ENCODE measurements at places on chromosomes 4 and X. TPM values are rescaled to one million over a fixed set of nuclear protein-coding genes. Genes with fewer than 3 reads are reported as not detected.

DNA sequence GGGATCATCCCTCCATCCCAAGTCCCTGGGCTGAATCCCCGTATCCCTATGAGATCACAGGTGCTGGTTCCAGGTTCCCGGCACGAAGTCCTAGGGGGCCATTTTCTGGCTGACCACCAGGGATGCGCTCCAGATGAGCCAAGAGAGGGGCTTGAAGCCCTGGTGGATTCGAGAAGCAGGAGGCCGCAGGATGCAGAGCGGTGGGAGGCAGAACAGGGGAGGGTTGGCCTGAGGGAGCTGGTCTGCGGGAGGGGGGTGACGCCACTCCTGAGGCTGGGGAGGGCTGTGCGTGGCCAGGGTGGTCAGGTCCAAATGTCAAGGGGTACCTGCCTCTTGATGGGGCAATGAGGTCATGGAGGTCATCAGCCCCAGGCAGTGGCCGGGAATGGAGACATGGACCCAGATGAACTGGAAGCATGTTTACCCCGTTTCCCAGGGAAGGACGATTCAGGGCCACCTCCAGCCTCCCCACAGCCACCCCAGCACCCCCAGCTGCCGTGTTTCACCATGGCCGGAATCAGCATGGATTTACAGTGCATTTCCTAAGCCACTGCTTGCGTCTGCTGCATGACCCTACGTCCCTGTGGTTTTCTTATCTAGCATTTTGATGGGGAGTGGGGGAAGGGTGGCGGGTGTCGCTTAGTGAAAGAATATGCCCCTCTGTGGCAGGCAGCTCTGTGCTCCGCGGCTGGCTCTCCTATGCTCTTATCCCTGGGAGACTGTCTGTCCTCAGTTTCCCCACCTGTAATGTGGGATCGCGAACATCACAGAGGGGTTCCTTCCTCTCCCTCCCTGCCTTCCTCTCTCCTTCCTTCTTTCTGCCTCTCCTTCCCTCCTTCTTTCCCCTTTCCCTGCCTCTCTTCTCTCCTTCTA lies 17.0 kb upstream of the HTRA3 start:
- no peak for DNase-seq
- no peak overlapping the region for H3K27ac ChIP-seq
- no peak overlapping the region for H3K4me3 ChIP-seq
- no peaks in the 10 kb centered on the region for H3K4me1 ChIP-seq

GRCh38 chr4:94834501-94834900 lies 76.7 kb downstream of the BMPR1B start:
- H3K27ac ChIP-seq = no peak overlapping the region
- DNase-seq = no peak
- no peaks in the 10 kb centered on the region for H3K36me3 ChIP-seq

DNA sequence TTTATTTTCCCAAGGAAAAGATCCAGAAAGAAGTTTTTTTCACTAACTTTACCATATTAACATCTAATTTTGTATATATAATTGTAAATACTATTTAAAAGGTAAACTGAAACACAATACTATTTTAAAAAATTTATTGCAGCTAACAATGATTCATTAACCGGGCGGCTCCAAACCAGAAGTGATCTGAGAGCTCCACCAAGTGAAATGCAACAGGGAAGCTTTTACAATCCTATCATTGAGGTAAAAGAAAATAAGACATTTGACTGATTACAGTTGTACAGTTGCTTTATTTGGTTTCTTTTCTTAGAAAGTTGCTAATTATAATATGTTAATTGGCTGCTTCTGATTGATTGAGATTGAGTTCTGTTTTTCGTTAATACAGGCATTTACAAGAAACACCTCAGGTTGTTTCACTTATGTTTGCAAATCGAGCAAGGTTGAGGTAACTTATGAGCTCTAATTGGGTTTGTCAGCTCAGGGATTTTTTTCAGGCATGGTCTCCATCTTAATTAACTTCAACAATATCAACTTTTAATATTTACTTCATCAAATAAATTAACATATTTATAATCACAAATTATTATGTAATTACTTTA lies 220.2 kb upstream of the UGT8 start:
- H3K27ac ChIP-seq = no peak overlapping the region
- H3K27me3 ChIP-seq = no peaks in the 10 kb centered on the region
- no peak for DNase-seq
- H3K4me1 ChIP-seq = no peaks in the 10 kb centered on the region

MCTS1 gene
- total RNA-seq = 60.4 TPM

DNA sequence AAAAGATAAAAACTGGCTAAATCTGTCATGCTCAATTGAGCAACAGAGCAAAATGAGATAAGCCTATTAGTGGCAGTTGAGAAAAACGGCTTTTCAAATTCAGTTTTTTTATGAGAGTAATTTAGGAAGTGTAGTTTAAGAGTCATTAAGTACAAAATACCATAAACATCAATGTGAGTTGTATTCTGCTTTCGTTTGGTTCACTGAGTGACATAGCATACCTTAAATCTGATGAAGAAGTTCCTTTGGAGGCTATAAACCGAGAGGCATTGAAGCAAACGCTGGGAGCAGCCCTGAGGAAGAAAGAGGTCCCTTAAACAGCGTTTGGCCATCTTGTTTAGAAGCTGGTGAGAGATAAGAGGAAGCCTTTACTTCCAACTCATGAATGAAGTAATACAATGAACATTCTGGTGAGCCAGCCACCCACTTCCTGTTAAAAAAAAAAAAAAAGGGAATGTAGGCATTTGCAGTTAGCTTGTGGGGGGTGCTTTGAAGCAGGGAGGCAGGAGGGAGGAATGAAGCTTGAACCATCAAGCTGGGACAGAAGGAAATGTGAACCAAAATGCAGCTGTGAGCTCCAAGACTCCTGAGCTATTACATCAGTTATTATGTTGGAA lies 132.3 kb downstream of the ZNF330 start:
- no peaks in the 10 kb centered on the region for H3K4me1 ChIP-seq
- no peak for DNase-seq
- no peaks in the 10 kb centered on the region for H3K36me3 ChIP-seq
- no peak overlapping the region for H3K27ac ChIP-seq

DNA sequence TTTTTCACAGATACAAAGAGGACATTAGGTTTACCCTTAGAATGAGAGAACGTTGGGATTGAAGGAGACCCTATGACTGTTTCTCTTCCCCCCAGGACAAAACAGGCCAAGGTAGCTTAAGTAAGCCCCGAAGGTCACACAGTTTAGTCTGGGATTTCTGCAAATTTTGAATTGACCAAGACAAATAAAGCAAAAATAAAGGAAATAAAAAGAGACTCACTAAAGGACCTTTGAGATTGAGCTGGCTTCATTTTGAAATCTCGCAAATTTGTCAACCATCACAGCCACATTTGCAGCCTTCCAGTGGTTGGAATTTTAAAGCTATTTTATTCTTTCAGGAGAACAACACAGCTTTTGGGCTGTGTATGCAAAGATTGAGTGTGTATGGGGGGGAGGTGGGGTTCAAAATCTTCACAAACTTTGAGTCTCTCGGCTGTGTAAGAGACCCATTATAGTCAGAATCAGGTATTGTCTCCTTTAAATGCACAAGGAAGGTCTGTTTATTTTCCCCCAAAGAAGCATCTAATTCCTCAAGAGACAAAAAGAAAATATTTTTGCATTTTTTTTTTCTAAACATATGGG lies 4.2 kb downstream of the TMSB4X start:
- H3K4me1 ChIP-seq = no peaks in the 10 kb centered on the region
- no peaks in the 10 kb centered on the region for H3K27me3 ChIP-seq
- H3K27ac ChIP-seq = peak overlapping the region; percentile 92
- DNase-seq = no peak
- no peaks in the 10 kb centered on the region for H3K36me3 ChIP-seq

DNA sequence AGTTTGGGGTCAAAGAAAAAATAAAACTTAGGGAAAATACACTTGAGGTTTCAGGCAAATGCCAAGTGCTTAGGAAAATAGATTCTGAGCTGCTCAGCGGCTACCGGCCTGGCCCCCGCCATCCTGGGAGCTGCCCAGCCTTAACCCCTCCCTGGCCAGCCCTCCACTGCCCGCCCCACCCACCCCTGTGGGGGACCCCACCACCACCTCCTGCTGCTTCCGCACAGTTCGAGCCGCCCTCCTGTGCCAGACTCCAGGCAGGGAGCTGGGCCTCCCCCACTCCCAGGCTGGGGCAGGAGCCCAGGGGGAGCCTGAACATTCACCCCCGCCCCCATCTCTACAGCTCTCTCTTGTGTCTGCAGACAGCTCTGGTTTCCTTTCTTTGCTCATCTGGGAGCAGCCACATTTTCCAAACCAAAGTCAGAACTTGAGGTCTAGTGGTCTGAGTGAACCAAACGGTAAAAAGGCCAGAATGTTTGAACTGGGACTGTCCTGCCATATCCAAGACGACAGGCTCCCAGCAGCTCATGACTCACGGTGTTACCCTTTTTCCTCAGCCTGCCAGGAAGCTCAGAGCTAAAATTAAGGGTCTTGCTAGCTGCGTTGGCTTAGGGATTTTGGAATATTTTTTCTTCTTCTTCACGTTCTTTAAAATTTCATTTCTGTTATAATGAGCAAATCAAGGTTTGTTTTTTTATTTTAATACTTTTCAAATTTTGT lies 4.7 kb upstream of the FGFR3 start:
- H3K4me1 ChIP-seq = no peaks in the 10 kb centered on the region
- no peaks in the 10 kb centered on the region for H3K27me3 ChIP-seq
- H3K36me3 ChIP-seq = no peaks in the 10 kb centered on the region
- H3K4me3 ChIP-seq = no peak overlapping the region

GRCh38 chr4:137960371-137961050 lies 281.6 kb downstream of the SLC7A11 start:
- H3K4me3 ChIP-seq = no peak overlapping the region
- H3K27ac ChIP-seq = no peak overlapping the region
- no peaks in the 10 kb centered on the region for H3K36me3 ChIP-seq
- no peaks in the 10 kb centered on the region for H3K27me3 ChIP-seq
- no peaks in the 10 kb centered on the region for H3K4me1 ChIP-seq

DNA sequence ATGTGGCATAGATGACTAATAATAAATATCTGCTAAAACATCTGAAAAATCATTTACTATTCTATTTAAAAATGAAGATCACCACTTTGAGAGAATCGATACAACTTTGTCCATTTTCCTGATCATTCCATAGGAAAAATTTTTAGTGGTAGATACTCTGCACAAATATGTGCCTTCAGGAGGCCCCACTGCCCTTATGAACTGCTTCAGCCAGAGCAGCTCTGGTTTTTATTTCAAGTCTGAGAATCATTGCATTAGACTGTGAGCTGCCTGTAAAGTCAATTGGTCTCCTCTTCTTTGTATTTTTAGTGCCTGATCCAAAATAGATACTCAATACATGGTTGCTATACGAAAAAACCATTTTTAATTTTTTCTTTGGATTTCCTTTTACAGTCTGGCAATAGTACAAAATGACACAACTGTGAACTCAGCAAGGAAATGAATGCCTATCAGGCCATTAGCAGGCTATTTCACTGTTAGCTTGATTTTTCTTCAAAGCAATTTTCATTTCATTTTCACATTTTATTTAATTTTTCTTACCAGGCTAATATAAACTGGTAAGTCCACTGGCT lies 69.1 kb downstream of the SHISA3 start:
- no peak for DNase-seq
- no peak overlapping the region for H3K4me3 ChIP-seq
- H3K36me3 ChIP-seq = no peaks in the 10 kb centered on the region
- no peak overlapping the region for H3K27ac ChIP-seq
- no peaks in the 10 kb centered on the region for H3K4me1 ChIP-seq

DNA sequence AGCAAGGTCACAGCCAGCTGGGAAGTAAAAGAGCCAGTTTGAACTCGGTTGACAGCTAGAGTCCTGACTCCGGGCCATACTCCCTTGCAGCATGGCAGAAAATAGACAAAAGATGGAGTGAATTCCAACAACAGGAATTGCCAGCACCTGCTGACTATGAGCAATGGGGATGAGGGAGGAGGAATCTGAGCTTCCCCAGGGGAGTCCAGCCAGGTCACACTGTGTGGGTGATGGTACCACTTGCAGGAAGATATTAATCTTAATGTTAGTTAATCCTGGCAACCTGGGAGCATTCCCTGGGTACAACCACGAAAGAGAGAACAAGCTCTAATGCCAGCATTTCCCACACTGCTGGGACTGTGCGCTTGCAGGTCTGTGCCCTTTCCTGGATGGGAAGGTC lies 48.1 kb upstream of the S100G start:
- DNase-seq = no peak
- H3K4me1 ChIP-seq = no peaks in the 10 kb centered on the region
- H3K27ac ChIP-seq = no peak overlapping the region
- H3K27me3 ChIP-seq = no peaks in the 10 kb centered on the region
- H3K36me3 ChIP-seq = no peaks in the 10 kb centered on the region

GJB1 gene
- total RNA-seq = 76.0 TPM

USP38 gene
- 39.7 TPM for total RNA-seq

DNA sequence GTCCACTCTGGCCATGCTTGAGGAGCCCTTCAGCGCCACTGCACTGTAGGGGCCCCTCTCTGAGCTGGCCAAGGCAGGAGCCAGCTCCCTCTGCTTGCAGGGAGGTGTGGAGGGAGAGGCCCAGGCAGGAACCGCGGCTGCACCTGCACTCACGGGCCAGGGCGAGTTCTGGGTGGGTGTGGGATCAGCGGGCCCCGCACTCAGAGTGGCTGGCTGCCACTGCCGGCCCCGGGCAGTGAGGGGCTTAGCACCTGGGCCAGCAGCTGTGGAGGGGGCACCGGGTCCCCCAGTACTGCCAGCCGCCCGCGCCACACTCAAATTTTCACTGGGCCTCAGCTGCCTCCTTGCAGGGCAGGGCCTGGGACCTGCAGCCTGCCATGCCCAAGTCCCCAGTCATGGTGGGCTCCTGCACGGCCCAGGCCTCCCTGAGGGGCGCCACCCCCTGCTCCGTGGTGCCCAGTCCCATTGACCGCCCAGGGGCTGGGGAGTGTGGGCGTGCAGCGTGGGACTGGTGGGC lies 347.2 kb upstream of the SPOCK3 start:
- H3K27ac ChIP-seq = no peak overlapping the region
- no peaks in the 10 kb centered on the region for H3K36me3 ChIP-seq

DNA sequence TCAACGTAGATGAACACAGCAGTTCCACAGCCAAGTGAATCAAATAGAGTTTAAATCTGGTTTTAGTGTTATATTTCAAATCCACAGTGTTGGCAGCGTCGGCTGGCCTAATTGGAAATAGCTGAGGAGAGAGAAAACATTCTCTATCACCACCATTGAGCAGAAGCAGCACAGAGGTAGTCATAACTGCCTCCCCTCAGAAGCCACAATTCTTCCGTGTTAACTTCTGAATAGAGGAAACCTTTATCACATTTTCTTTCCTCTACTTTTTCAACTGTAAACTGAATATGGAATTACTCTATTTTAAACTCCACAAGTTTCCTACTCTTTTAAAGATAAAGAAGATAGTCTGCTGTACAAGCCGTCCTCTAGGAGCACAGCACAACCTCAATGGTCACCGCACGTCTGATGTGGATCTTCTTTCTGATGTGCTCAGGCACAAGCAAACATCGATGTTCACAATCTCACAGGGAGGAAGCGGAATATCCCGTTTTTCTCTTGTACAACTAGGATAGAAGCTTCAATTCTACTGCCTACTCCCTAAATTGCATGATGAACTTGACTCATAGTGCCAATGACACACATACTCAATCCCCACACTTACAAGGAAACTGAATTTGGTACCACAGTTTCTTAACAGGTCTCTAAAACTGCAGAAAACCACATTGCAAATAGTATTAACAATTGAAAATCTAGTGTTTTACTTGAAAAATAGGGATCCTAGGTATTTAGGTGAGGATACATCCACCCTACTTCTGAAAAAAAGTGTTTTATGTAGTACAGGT lies 217.8 kb upstream of the ETNPPL start:
- H3K4me1 ChIP-seq = no peaks in the 10 kb centered on the region
- no peaks in the 10 kb centered on the region for H3K27me3 ChIP-seq
- H3K27ac ChIP-seq = no peak overlapping the region
- no peaks in the 10 kb centered on the region for H3K36me3 ChIP-seq
- no peak for DNase-seq
